Gastroesophageal sphincter (tissue), 4 donors: ENCODE measurements at places on chromosomes 1 and 21.

DNA sequence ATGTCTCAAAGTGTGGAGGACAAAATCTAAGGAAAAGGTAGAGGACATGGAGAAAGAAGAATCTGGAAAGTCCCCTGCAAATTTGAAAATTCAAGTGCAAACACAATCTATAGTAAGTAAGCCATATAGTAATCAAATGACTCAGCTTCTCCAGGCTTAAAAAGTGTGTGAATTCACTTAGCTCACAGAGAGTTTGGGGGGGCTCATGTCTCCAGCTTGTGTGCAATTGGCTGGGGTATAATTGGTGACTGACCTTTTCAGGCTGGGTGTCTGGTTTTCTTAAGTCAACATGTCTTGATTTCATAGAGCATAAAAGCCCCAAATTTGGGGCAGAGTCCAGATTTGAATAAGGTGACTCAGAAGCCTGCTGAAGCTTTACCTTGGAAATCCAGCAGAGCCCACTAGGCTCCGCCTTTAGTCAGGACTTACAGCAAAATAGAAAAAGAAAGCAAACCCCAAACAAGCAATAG lies 8.6 kb downstream of the CLDN14 start:
- ATAC-seq = no peak

DNA sequence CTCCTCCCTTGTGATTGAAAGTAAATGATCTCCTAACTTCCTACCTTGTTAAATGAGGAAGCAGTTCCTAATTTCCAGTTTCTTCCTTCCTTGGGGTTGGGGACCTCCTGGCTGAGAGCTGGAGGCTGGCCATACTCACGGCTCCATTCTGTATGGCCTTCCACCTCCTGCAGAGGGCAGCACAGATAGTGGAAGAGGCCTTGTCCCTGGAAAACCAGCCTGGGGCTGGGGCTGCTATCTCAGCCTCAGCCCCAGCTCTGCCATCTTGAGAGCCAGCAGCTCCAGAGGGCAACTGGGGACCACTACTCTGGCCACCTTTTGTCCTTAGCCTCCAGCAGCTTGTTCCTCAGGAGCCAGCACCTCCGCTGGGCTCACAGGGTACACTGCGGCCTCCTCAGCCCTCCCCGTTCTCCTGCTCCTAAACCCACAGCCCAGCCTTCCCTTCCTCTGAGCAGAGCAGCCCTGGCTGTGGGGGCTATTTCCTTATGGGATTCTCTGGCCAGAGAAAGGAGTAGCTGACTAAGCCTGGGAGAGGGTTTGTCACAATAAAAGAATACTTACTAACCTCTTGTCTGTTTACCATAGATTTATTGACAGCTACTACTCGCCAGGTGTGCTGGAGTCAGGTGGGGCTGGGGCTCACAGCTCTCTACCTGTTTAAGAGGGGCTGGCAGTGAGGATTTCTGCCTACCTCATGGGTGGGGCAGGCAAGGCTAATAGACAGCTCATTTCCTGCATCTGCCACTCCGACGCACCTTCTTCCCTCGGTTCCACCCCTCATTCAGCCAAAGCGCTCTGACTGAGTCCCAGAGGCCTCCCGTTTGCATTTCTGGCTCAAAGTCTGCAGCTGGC lies 6.3 kb downstream of the TMEM234 start:
- ATAC-seq = peak; percentile 60

DNA sequence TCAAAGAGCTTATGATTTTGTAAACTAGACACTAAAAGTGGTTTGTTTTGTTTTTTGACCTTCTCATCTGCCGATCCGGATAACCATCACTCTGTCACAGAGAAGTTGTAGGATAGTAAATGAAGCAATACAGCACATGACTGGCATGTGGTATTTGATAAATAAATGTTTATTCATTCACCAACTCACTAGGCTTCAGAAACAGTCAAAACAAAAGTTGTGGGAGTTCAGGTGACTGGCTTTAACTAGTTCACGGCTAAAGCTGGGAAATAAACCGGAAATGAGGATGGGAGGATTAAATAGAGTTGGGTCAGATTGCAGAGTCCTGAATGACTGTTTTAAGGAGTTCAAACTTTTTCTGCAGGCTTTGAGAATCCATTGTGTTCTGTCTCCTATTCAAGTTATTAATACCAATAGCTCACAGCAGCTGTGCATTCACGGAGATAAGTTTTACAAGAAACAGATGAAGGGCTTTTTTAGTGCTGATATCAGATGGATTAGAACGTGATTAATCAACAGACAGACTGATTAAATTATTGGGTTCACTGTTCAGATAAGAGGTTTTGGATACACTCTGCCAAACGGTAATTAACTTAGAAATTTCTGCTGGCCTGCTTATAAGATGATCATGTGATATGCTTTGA lies 463.3 kb downstream of the DPYD start:
- no peak for ATAC-seq

DNA sequence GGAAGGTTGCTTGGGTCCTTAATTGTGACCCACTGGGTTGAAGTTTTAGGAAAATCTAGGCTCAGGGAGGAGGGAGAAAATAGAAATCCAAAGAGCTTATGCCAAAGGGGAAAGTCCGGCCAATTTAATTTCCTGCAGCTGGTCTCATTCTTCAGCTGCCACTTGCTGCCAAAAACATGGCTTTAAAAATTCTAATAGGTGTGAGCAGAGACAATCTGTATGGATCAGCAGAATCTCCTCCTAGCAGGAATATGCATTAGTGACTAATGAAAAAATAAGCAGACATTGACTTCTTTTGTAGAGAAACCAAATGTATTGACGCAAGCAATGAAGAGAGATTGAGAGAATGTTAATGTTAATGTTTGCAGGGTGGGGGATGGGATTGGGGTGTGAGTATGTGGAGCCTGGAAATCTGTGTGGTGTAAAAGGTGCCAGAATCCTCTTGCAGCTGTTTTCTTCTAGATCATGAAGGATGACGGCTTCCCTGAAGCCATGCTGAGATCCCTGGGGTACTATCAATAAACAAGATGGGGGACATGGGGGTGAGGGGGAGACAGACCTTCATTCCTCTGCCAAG lies 35.3 kb downstream of the VWA5B1 start:
- ATAC-seq = no peak

DNA sequence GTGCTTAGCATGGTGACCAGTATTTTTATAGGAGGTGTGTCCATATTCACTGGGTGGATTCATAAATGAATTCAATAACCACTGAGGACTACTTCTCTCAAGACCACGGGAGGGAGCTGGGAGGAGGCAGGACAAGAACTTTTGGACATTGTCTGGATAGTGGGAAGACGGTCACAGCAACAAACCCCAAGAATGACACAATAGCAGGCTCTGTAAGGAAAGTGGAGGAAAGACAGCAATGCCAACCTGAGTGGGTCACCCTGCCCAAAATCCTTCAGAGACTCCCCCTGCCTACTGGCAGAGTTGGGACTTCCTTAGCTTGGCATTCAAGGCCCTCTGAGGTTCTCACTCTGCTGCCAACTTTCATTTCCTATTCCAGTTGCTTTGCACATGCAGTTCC lies 42.0 kb downstream of the GLIS1 start:
- no peak for ATAC-seq

DNA sequence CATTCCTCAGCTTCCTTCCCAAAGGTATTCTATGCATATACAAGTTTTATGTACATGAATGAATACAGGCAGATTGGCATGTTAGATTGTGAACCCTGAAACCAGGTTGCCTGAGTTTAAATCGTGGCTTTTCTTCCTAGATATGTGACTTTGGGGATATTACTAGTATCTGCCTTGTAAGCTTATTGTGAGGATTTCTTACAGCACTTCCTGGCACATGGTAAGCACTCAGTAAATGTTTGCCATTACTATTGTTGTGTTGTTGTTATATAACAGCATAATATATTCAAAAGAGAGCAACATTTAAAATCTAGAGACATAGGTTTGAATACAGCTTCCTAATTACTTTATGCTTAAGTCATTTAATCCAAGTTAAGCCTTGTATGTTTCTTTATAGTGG lies 45.1 kb downstream of the RAP1A start:
- no peak for ATAC-seq

DNA sequence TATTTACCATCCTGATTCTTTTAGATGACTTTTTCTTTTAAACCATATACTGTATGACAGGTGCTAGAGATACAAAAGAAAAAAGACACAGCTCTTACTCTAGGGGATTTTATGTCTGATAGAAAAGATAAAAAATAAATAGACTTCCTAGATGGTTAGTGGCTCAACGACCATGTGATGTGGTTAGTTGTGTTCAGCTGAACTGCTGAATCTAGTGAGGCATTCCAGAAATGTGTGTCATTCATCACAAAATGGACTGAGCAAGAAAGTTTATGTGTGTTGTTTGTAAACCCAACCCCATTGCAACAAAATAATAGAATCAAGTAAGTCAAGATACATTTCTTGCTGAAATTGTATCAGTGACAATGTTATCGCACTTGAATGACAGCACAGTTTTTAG lies 205.8 kb upstream of the LYPLAL1 start:
- ATAC-seq = no peak

GRCh38 chr1:225466848-225467192 lies 39.0 kb upstream of the LBR start:
- no peak for ATAC-seq
